Cerebellar nuclear complex (tissue), 1 donor: ENCODE measurements at places on chromosomes 1 and 21.

DNA sequence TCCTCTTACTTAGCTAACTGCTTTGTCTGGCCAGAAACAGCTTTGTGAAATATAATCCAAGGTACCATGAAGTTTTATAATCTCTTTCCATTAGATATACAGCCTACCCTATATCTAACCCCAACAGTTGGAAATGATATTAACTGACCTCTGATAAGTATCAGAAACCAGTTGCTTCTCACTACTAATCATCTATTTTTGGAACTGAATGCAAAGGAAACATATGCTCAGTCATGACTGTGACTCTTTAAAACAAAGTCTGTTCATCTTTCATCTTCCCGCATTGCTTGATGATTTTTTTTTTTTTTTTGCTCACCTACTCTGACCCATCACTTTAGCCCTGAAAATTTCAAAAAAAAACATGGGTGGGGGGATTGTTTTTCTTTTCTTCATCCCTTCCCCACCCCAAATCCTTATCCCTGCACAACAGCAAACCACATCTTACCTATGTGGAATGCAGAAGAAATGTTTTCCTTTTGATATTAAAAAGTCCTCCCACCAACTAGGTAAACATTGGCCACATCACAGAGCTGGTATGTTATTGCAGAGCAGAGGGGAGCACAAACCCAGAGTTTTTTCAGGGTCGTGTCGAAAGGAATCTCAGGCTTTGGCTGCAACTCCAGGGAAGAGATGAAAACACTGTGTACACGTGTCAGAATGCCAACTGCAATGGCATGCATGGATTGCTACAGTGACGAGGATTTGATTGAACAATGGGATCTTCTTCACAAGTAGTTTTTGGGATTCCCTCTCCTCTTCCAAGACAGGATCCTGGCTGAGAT lies 137.3 kb downstream of the SLC30A10 start:
- no peak for DNase-seq

DNA sequence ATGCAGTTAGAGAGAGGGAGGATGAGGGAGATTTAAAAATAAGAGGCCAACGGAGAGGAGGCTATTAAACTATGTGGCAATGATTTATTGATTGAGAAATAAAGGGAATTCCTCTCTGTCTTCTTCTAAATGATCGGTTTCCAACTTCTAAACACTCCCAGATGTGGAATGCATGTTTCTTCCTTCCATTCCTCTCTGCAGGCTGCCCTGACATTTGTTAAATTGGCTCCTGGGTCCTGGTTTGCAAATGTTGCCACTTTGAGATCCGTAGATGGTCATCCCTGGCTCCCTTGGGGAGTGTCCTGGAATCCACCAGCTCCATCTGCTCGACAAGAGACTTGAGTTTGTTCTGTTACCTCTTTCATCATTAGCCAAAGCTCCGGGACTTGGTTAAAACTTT lies 10.3 kb upstream of the C1orf198 start:
- DNase-seq, result no peak

DNA sequence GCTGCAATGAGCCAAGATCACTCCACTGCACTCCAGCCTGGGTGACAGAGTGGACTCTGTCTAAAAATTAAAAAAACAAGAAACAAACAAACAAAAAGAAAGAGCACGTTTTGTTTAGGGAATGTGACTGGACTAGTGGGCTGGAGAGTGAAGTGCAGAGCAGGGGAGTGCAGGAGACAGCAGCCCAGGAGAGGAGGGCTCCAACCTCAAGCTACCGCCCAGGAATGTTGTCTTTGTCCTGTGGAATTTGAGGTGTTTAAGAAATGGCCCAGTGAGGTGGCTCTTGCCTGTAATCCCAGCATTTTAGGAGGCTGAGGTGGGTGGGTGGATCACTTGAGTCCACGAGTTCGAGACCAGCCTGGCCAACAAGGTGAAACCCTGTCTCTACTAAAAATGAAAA lies 42.4 kb upstream of the MTF2 start:
- DNase-seq, result no peak

DNA sequence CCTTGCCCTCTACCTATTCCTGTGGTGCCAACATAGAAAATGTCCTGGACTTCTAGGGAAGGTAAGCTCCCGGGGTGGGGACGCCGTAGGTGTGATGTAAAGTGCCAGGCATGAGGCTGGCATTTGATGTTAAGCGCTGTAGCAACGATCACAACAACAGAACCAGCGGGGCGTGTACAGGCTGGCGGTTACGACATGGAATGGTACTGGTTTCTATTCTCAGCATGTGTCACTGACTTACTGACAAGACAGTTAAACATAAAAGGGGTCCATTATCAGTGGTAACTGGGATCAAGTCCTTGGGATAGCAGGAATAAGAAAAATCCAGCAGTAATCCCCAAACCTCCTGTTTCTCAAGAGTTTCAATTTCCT lies 58.9 kb downstream of the TGFBR3 start:
- DNase-seq, result no peak

- no peak for DNase-seq
Measured at GRCh38 chr1:230393722-230394121, 32.4 kb downstream of the PGBD5 start.

GRCh38 chr1:4986306-4986705 lies 331.9 kb downstream of the AJAP1 start:
- DNase-seq, result no peak

GRCh38 chr1:214862421-214862820 lies 220.1 kb upstream of the KCNK2 start:
- no peak for DNase-seq

DNA sequence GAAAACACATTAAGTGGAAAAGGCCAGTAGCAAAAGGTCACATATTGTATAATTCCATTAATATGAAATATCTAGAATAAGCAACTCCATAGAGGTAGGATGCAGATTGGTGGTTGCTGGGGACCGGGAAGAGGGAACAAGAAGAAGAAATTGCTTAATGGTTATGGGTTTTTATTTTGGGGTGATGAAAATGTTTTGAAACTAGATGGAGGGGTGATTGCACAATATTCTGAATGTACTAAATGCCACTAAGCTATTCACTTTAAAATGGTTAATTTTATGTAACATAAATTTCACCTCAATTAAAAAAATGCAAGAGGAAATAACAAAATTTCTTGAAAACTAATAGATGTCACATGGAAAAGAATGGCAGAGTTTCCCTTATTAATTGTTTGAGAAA lies 6.7 kb downstream of the KIAA0040 start:
- DNase-seq, result no peak

DNA sequence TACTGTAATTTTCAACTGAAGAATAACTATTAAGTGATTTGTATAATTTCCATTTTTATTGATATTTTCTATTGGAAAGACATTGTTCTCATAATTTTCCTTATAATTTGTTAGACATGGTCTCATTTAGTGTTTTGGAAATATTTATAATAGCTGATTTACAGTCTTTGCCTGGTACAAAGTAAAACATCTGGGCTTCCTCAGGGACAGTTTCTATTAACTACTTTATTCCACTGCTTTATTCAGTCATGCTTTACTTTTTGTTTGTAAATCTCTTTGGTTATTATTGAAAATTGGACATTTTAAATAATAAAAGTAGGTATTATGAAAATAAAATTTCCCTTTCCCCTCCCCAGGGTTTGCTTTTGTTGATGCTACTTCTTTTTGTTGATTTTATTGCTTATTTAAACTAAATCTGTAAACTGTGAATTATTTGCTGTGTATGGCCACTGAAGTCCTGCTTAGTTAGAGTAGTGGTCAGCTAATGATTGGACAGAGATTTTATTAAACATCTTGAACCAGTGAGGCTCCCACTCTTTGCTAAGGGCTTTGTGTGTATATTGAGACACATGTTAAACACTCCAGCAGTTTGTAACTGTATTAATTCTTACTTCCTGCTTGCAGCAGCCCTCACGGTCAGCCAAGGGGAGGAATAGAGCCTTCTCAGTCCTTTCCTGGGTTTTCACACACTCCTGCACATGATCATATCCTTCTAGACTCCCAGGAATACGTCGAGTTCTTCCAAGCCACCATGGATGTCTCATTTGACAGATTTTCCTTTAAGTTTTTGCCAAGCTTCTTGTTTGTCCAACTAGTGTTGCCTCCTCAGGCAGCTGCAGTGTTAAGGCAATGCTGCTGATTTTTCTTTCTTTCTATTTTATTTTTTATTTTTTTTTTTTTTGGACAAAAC lies 994.6 kb upstream of the PRMT6 start:
- DNase-seq, result no peak

- no peak for DNase-seq
Measured at GRCh38 chr1:36279110-36279788, 26.9 kb upstream of the SH3D21 start.
